Dermis microvascular lymphatic vessel endothelial cell (primary cell): ENCODE measurements at places on chromosomes 1 and 21. TPM values are rescaled to one million over a fixed set of nuclear protein-coding genes. Genes with fewer than 3 reads are reported as not detected.

HES4 gene
- total RNA-seq: 29.0 and 54.1 TPM in 2 replicates

GBP5 gene
- 0.25 and 0.26 TPM in 2 replicates for total RNA-seq

CHIA gene
- total RNA-seq: not detected in 2 replicates

CYP4Z1 gene
- under 0.01 and 0.13 TPM in 2 replicates for total RNA-seq

ANKRD34A gene
- total RNA-seq: under 0.01 TPM in 2 replicates

PDC gene
- not detected in 2 replicates for total RNA-seq

LCE1E gene
- total RNA-seq: not detected in 2 replicates

MCOLN2 gene
- not detected in 2 replicates for total RNA-seq

FCRL5 gene
- not detected in 2 replicates for total RNA-seq

SH2D1B gene
- 0.13 TPM in 1 of 2 replicates, not detected in the other for total RNA-seq

MXRA8 gene
- total RNA-seq: 0.25 TPM in 1 of 2 replicates, not detected in the other

DTL gene
- 10.6 and 11.4 TPM in 2 replicates for total RNA-seq

ABCA4 gene
- 27.9 and 189 TPM in 2 replicates for total RNA-seq

FYB2 gene
- under 0.01 TPM in 1 of 2 replicates, not detected in the other for total RNA-seq

PLEKHG5 gene
- total RNA-seq: 21.2 and 23.4 TPM in 2 replicates

CHODL gene
- total RNA-seq: 0.13 TPM in 2 replicates

FAM151A gene
- total RNA-seq: not detected in 2 replicates

CELA2B gene
- not detected in 2 replicates for total RNA-seq

PGLYRP4 gene
- not detected in 2 replicates for total RNA-seq

TP53BP2 gene
- total RNA-seq: 12.8 and 26.7 TPM in 2 replicates

ERICH3 gene
- total RNA-seq: not detected in 2 replicates

CNR2 gene
- total RNA-seq: not detected in 2 replicates

MTARC2 gene
- 8.6 and 12.6 TPM in 2 replicates for total RNA-seq

CELA3A gene
- not detected in 2 replicates for total RNA-seq

DSTYK gene
- 9.8 and 11.3 TPM in 2 replicates for total RNA-seq

GJC2 gene
- total RNA-seq: 8.0 and 17.1 TPM in 2 replicates

WASF2 gene
- total RNA-seq: 33.1 and 54.5 TPM in 2 replicates

HCN3 gene
- 0.38 and 0.51 TPM in 2 replicates for total RNA-seq

ASTN1 gene
- not detected in 2 replicates for total RNA-seq

LAX1 gene
- total RNA-seq: under 0.01 TPM in 2 replicates

DCST2 gene
- total RNA-seq: under 0.01 and 0.13 TPM in 2 replicates

LMO4 gene
- total RNA-seq: 12.5 and 14.4 TPM in 2 replicates

CFAP126 gene
- not detected in 2 replicates for total RNA-seq

PGLYRP3 gene
- not detected in 2 replicates for total RNA-seq

UBL4B gene
- total RNA-seq: not detected in 2 replicates

S100A16 gene
- 429 and 594 TPM in 2 replicates for total RNA-seq

HMCN1 gene
- 4.0 and 21.5 TPM in 2 replicates for total RNA-seq

S100A2 gene
- total RNA-seq: 0.76 and 2.2 TPM in 2 replicates

OR2M2 gene
- not detected in 2 replicates for total RNA-seq

ARHGAP30 gene
- not detected in 2 replicates for total RNA-seq
